ENCODE measurements at places on chromosomes 16 and 17.

GRCh38 chr17:43427362-43428043 lies 28.7 kb downstream of the ARL4D start:
- no peak for DNase-seq

GRCh38 chr16:85988723-85989313 lies 89.9 kb downstream of the IRF8 start:
- no peak for DNase-seq

DNA sequence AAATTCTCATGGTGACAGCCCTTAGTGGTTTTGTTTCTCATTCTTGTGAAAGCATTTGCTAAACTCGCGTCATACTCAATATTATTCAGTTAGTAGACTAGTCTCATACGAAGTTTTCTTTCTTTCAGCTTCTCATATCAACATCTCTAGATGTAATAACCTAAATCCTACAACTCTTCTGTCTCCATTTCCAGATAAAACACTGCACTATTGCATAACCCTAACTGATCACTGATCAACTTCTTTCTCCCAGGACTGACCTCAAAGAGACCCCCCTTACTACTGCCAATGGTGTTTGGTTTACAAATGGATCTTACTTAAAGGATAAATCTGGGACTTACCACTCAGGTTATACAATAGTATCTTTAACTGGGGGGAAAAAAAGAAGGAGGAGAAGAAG lies 36.3 kb upstream of the TEKT1 start:
- no peak for DNase-seq

GRCh38 chr16:11051879-11052808 lies 107.8 kb downstream of the CLEC16A start:
- DNase-seq = no peak

- no peak for DNase-seq
Observed at GRCh38 chr16:75038036-75038858, 39.4 kb downstream of the ZNRF1 start.

DNA sequence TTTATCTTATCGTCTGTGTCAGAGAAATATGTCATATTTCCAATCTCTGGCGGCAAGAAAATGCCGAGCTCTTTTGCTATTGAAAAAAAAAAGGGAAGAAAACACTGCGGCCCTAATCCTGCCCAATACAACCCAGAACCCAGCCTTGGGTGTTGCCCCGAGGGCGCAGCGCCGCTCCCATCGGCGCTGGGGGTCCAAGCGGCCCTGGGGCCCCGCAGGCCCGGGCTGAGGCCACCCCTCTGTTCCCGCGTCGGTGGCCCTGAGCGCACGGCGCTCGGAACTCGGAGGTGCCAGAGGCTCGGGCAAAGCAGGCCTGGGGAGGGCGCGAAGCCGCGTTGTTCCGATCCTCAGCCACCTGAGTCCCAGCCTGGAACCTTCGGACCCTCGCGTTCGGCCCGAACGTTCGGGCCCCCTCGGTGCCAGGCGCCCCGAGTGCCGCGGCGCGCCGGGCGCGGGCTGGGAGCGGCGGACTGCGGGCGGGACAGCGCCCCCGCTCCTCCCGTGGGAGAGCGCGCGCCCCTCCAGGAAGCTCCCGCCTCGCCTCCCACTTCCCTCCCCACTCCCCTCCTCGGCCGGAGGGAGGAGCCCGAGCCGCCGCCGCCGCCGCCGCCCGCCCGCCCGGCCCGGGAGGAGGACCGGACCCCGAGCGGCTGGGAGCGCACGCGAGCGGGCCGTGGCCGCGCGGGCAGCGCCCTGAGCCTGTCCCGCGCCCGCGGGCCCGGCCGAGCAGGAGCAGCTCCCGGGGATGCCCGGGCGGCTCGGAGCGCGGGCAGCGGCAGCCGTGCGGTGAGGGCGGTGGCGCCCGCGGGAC lies at the start of gene CPNE2:
Gene CPNE2 (plus strand): TSS at position 609 of the 811 bp plus-strand sequence. CDS start 18,160 bp downstream, outside the sequence.
- no peak for DNase-seq

GRCh38 chr17:36592316-36592715 lies 637 bp downstream of the DHRS11 start:
- DNase-seq = no peak

DNA sequence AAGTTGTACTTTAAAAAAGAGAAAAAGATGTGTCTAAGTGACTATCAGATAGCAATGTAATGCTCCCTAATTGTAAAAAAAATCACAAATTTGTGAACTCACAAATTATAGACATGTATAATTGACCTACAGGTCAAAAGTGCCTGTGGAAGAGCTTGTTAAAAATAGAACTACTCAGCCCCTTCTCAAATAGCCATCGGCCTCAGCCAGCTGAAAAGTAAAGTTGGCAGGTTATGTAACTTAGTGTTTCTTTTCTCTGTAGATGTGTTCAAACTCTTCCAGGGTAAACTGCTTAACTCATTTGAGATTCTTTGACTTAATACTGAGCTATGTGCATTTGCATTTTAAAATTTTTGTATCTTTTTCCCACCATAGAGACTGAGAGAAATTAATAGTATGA lies 13.3 kb downstream of the AKTIP start:
- DNase-seq = no peak

DNA sequence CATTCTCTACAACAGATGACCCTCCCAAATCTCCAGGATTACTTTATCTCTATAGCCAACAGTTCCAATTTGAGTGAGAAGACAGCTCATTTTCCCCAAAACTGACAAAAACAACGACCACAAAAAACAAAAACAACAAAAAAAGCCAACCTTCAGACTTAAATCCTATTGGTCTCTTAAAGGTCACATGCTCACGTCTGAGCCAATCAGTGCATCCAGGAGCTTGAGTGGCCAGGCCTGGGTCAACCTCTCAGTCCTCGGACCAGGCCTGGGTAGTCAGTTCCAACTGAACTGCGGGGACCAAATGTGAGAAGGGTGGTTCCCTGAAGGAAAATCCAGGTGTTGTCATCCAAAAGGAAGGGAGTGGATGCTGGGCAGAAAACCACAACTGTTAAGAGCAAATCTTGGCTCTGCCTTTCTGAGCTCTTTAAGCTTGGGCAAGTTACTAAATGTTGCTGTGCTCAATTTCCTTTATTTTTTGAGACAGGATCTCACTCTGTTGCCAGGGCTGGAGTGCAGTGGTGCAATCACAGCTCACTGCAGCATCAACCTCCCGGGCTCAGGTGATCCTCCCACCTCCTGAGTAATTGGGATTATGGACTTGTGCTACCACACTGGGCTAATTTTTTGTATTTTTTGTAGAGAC lies 43.0 kb upstream of the MSI2 start:
- DNase-seq = no peak

DNA sequence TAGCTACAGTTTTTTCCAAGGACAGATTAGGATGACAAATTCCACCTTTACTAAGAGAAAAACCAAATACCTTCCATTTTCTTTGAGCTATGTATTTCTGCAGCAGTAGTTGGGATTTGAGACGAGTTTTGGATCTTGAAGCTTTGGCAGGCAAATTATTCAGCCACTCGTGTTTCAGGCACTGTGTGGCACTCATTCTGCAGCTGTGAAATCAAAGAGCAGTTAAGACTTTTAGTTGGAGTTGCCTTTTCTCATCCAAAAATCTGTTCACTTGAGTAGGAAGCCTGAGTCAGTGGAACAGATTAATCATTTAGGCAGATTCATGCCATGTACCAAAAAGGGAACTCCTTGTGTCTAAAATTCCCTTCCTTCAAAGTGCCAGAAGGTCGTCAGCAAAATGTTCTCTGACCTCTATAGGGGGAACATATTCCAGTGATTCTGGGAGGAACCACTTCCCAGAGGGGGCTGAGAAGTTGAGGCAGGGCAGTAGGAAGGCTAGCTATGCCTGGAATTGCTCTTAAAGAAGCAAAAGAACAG lies 20.1 kb downstream of the ORC6 start:
- no peak for DNase-seq

GRCh38 chr16:50268352-50268751 lies 2.0 kb downstream of the ADCY7 start:
- DNase-seq = no peak

- DNase-seq = no peak
Observed at GRCh38 chr17:79801156-79802038, 4.5 kb upstream of the CBX8 start.

GRCh38 chr16:17829811-17830210 lies 359.1 kb upstream of the XYLT1 start:
- DNase-seq = no peak

DNA sequence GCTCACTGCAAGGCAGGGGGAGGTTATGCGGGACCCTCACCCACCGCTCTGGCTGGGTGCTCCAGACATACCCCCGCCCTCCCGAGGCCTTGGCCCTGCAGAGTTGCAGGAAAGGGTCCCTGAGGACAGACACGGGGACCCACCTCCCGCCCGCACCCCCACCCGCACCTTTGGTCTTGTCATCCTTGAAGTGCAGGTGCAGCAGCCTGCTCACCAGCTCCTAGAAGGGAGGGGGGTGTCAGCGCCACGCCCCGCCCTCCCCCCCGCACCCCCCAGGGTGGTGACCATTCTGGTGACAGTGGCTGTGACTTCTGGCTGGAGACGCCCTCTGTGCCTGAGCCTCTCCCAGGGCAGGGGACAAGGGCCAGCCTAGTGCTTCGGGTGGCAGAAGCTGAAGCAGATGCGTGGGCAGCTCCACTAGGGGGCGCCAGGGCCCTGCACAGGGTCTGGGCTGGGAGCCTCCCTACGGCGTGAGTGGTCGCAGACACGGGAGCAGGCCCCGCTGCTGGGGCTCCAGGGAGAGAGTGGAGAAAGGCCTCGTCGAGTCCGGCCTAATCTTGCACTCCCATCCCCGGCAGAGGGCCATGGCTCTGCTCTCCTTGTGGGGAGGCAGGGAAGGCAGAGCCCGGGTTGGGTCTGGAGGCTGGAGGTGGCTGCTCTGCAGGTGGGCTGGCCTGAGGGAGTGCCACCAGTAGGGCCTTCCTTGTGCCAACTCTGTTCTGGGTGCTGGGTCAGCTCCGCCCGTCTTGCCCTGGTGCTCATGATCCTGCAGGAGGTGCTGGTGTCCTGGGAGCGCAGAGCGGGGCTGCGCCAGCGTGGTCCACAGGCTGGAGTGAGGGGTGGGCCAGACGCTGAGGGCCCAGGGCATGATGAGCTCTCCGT lies 2.7 kb downstream of the CENPX start:
- no peak for DNase-seq

DNA sequence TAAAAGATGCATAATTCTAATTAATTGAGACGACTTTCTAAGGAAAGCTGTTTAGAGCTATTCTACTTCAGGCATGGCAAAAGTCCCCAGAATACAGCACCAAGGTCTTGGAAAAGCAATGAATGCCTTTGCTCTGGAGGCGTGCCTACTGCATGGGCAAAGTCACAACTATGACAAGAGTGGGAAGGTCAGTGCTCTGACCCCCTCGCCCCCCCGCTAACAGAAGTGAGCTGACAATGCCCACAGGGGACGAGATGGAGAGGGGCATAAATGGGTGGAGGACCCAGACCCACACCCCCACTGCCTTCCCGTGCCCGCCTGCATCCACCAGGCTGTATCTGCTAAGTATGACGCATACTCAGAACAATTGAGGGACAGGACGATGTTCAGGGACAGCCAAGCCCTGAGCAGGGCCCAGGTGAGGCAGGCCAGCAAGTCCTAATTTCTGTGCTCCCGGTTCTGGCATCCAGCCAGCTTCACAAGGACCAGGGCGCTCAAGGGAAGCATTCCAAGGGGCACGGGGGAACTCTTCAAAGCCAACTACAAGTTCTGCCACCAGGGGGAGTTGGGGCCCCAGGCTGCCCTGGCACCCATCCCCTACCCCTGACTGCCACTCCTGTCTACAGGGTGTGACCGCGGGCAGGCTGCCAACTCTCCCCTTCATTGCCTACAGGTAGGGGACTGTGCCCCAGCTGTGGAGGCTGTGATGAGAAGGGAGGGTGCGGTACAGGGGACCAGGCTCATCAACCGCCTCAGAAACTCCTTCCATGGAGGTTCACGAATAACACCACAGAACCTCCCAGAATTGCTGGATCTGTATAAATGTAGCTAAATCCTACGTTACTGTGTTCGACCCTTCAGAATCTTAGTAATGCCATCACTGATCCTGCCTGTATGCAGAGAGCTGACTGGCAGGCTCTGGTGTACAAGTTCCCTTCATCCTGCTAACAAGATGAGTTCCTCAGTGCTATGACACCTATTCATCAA lies 20.8 kb downstream of the NPRL3 start:
- DNase-seq = no peak

- no peak for DNase-seq
Observed at GRCh38 chr16:89893642-89894548, 20.5 kb downstream of the TCF25 start.

DNA sequence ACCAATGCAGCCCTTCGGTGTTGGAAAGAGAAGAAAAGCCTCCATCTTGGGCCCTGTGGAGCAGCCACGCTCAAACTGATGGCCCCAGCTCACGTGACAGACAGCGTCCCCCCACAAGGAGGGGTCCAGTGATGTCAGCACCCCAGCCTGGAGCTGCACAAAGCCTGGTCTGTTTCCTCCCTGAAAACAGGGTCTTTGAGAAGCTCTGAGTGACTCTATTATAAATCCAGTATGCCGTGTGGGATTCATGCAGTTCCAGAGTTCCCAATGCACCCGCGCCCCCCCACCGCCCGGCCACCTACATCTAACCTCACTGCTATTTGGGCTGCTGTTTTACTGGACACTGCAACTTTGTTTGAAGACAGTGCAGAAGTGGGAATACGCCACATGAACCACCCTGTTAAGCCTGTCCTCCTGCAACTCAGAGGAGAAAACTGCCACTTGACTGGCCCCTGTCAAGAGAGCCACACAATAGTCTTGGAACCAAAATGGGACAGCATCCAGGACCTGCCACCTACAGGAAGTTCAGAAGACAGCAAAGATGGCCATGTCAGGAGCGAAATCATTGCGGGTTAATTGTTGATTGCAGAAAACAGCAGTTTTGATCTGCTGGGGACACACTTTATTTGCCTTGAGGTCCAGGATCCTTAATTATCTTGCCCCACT lies 33.1 kb downstream of the PMP22 start:
- no peak for DNase-seq

DNA sequence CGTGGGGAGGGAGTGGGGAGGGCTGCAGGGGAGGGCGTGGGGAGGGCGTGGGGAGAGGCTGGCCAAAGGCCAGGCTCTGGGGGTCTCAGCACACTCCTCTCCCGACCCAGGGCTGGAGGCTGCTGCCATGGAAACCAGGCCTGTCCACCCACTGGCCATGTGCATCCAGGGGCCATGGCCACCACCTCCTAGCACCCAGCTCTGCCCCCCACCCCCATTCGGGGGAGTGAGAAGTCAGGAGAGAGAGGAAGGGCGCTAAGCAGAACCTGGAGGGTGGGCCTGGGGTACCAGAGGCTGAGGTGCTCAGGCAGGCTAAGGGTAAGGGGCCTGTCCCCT lies 29.6 kb downstream of the ENDOV start:
- DNase-seq = no peak

GRCh38 chr16:87707714-87708580 lies 57.8 kb downstream of the KLHDC4 start:
- DNase-seq = no peak

GRCh38 chr16:84893849-84894599 lies 74.2 kb downstream of the CRISPLD2 start:
- no peak for DNase-seq

DNA sequence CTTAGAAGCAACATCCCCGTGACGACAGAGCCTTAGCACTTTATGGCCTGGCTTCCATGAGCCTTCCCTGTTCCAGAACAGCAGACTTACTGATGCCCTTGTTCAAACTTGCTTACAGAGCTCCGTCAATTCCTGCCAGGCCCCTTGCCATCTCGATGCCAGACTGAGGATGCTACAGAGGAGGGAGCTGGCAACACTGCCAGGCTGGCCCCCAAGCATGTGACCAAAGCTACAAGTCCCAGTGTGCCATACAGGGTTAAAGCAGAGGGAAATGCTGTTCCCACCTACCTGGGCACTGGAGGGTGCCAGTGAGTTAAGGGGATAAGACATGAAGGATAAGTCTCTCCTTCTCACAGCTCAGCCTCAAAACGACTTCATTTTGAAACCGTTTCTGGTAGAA lies 33.5 kb upstream of the SREBF1 start:
- DNase-seq = no peak

Measured in kidney epithelial cell (primary cell).